ENCODE measurements at places on chromosomes 4 and X.
A peak's percentile ranks its signal among the peaks of the same experiment; 100 is the strongest.

GRCh38 chrX:39755143-39756032 lies 342.4 kb downstream of the BCOR start:
- no peak overlapping the region for H3K27ac ChIP-seq
- peaks cover 10% of the 10 kb centered on the region for H3K4me1 ChIP-seq

GRCh38 chrX:19990151-19990555 lies 708 bp downstream of the BCLAF3 start:
- peaks cover 9% of the 10 kb centered on the region for H3K4me1 ChIP-seq
- H3K27ac ChIP-seq: peak overlapping the region; percentile 61
- DNase-seq: no peak
- H3K36me3 ChIP-seq: peaks cover 6% of the 10 kb centered on the region

- no peaks in the 10 kb centered on the region for H3K27me3 ChIP-seq
- H3K4me1 ChIP-seq: no peaks in the 10 kb centered on the region
- H3K27ac ChIP-seq: no peak overlapping the region
- no peak overlapping the region for H3K4me3 ChIP-seq
- H3K36me3 ChIP-seq: no peaks in the 10 kb centered on the region
Measured at GRCh38 chrX:148661035-148661434, 160.6 kb downstream of the AFF2 start.

GRCh38 chr4:2698951-2699505 lies 57.1 kb downstream of the TNIP2 start:
- H3K4me1 ChIP-seq: no peaks in the 10 kb centered on the region
- no peak overlapping the region for H3K27ac ChIP-seq
- no peaks in the 10 kb centered on the region for H3K27me3 ChIP-seq
- no peak for DNase-seq

DNA sequence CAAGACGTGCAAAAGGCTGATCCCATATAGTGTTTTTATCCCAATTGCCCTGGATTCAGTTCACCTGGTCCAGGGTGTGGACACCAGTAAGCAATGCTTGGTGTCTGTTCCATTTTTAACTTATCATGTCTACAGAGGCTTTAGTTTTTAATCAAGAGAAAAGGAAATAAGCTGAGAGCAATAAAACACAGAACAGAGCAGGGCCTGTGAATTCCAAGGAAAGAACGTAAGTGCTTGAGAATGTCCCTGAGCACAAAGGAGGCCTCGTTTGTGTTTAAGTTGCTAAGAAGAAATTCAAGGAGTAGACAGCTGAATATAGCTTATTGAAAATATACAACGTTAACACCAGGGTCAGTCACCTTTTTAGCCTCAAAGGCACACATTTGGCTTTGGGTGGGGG lies 191.3 kb downstream of the GPC3 start:
- H3K27me3 ChIP-seq: peaks cover 2% of the 10 kb centered on the region
- DNase-seq: no peak
- no peaks in the 10 kb centered on the region for H3K4me1 ChIP-seq
- H3K27ac ChIP-seq: no peak overlapping the region

- H3K27ac ChIP-seq: no peak overlapping the region
- no peak for DNase-seq
- no peaks in the 10 kb centered on the region for H3K27me3 ChIP-seq
- H3K4me3 ChIP-seq: no peak overlapping the region
- H3K4me1 ChIP-seq: no peaks in the 10 kb centered on the region
- H3K36me3 ChIP-seq: no peaks in the 10 kb centered on the region
Measured at GRCh38 chr4:186592445-186592844, 37.1 kb upstream of the MTNR1A start.

DNA sequence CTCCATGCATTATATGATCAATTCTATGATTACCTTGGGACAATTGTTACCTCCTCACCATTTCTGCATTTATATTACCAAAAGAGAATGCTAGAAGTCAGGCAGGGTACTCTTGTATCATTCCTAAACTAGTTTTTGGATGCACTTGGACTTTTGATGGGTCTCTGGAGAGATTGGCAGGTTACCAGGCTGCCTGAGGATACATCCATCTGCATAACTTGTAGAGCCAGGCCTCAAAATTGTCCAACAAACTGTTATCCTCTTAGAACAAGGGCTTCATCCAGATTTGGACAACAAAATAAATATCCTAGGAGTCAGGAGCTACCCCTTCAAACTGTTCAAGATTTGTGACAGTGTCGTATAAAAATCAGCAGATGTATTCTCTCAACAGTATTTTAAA lies 326.1 kb downstream of the IL15 start:
- H3K4me1 ChIP-seq: no peaks in the 10 kb centered on the region
- no peak for DNase-seq
- no peak overlapping the region for H3K4me3 ChIP-seq
- H3K27me3 ChIP-seq: peaks cover 3% of the 10 kb centered on the region
- H3K27ac ChIP-seq: no peak overlapping the region

GRCh38 chrX:71923516-71923915 lies 12.9 kb downstream of the NHSL2 start:
- no peaks in the 10 kb centered on the region for H3K36me3 ChIP-seq
- no peaks in the 10 kb centered on the region for H3K4me1 ChIP-seq
- H3K27me3 ChIP-seq: no peaks in the 10 kb centered on the region
- no peak overlapping the region for H3K4me3 ChIP-seq
- no peak for DNase-seq

DNA sequence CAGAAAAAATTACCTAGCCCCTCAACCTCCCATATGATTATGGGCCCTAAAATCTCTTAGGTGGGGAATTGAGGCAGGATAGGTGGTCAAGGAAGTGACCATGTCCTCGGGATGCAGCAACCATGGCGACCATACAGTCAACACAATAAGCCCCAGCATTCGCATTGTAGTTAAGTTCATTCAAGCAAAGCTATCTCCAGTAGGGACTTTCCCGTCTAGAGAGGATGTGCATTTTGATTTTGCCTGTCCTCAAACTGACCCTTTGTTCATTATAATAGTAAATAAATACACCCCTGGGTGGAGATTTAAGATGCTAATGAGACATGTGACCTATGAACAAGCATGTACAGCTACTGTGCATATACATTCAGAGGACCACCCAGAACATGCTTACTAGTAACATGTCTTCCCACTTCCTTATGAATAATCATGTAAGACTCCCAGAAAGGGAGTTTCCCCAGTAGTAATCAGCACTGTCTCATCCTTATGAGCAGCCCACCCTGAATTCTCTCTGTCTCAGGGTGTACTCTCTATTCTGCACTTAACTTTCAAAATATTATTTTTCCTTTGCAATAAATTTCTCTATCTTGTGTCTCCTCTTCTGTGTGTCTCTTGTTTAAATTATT lies 74.3 kb downstream of the NUDT11 start:
- no peak overlapping the region for H3K27ac ChIP-seq
- no peak for DNase-seq
- no peak overlapping the region for H3K4me3 ChIP-seq
- no peaks in the 10 kb centered on the region for H3K4me1 ChIP-seq

DNA sequence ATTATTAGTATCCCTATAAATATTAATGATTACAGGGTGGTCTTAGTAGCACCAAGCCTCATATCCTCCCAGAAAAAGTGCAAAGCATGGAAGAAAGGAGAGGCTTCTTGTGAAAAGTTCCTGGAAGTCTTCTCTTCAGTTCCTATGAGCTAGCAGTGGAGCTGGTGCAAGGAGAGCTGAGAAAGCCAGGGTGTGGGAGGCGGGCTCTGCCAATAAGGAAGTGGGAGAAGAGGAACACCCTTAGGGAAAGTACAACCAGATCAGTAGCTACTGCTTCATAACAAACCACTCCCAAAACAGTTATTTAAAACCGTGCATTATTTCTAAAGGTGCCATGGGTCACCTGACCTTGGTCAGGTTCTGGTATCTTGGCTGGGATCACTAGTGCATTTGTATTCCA lies 72.4 kb downstream of the MAP9 start:
- no peaks in the 10 kb centered on the region for H3K36me3 ChIP-seq
- no peak overlapping the region for H3K27ac ChIP-seq
- no peak overlapping the region for H3K4me3 ChIP-seq
- DNase-seq: no peak
- H3K4me1 ChIP-seq: no peaks in the 10 kb centered on the region

DNA sequence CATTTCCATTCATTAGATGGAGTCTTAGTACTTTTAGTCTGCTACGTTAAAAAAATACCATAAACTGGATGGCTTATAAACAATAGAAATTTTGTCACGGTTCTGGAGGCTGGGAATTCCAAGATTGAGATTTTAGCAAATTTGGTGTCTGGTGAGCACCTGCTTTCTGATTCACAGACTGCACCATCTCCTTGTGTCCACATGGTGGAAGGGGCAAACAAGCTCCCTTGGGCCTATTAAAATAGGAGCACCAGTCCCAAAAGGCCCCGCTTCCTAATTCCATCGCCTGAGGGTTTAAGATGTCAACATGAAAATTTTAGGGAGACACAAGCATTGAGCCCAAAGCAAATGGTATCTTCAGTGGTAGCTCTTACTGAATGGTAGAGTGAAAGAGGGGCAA lies 120.5 kb upstream of the MAP9 start:
- no peak for DNase-seq
- H3K27me3 ChIP-seq: peaks cover 3% of the 10 kb centered on the region
- no peaks in the 10 kb centered on the region for H3K4me1 ChIP-seq
- no peak overlapping the region for H3K27ac ChIP-seq
- H3K36me3 ChIP-seq: no peaks in the 10 kb centered on the region

- no peaks in the 10 kb centered on the region for H3K27me3 ChIP-seq
- H3K27ac ChIP-seq: no peak overlapping the region
- no peak overlapping the region for H3K4me3 ChIP-seq
- H3K4me1 ChIP-seq: no peaks in the 10 kb centered on the region
Measured at GRCh38 chrX:136028383-136028984, 43.2 kb downstream of the SLC9A6 start.

GRCh38 chrX:154732421-154733065 lies 18.3 kb downstream of the GAB3 start:
- peak overlapping the region; percentile 73 for H3K4me3 ChIP-seq
- peaks cover 12% of the 10 kb centered on the region for H3K36me3 ChIP-seq
- DNase-seq: no peak
- H3K27ac ChIP-seq: peak overlapping the region; percentile 96
- no peaks in the 10 kb centered on the region for H3K27me3 ChIP-seq

GRCh38 chr4:7058792-7059191 lies 9.1 kb downstream of the GRPEL1 start:
- peaks cover 1% of the 10 kb centered on the region for H3K4me1 ChIP-seq
- H3K27ac ChIP-seq: no peak overlapping the region
- no peak for DNase-seq
- H3K36me3 ChIP-seq: peaks cover 25% of the 10 kb centered on the region
- no peaks in the 10 kb centered on the region for H3K27me3 ChIP-seq
- no peak overlapping the region for H3K4me3 ChIP-seq

DNA sequence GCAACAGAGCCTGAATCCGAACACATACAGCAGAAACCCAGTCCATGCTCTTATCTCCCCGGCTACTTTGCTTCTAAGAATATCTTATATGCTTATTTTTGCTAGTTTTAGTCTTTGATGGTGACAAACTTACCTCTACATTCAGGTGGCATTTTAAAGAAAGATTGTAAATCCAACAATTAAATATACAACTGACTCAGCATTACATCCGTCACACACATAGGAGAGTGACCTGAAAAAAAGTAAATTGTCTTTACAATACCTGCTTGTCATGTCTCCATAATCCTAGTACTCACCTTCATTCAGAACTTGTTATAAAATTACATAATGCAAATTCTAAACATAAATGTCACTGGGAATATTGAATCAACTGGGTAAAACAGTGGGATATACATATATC lies 30.6 kb upstream of the BMP3 start:
- H3K27me3 ChIP-seq: peaks cover 3% of the 10 kb centered on the region
- DNase-seq: no peak
- H3K27ac ChIP-seq: no peak overlapping the region
- H3K4me1 ChIP-seq: no peaks in the 10 kb centered on the region

GRCh38 chr4:79964400-79965211 lies 108.4 kb downstream of the ANTXR2 start:
- no peaks in the 10 kb centered on the region for H3K27me3 ChIP-seq
- no peak overlapping the region for H3K27ac ChIP-seq
- H3K4me1 ChIP-seq: no peaks in the 10 kb centered on the region
- H3K36me3 ChIP-seq: peaks cover 4% of the 10 kb centered on the region

DNA sequence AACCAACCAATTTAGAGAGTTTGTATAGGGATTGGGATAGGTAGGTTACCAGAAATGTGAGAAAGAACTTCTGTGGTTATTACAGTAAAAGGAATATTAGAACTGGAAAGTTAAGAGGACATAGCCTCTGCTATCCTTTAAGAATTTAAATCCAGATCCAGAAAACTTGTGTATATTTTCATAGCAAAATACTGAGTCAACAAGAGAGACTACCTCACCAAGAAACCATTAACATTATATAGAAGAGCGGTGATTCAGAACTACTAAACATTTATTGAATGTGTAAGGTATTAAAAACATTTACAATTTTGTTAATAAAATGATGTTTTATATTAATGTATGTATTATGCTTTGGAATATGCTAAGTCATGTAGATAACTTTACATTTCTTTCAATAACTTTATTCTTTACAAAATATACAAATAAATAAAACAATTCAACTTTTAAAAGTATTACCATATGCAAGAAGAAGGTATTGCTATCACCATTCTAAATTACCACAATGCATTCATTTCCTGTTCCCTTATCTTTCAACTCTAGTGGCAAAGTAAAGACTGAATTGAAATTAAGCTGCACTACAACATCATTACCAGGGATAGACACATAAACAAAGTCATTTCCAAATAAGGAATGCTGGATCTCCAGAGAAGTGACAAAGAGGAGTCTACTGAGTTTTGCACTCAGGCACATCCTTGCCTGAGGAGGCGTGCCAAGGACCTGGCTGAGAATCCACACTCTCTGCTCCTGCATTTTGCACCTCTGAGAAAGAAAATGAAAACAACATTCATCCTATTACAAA lies 6.1 kb upstream of the BDH2 start:
- H3K36me3 ChIP-seq: peaks cover 39% of the 10 kb centered on the region
- H3K4me3 ChIP-seq: no peak overlapping the region

DNA sequence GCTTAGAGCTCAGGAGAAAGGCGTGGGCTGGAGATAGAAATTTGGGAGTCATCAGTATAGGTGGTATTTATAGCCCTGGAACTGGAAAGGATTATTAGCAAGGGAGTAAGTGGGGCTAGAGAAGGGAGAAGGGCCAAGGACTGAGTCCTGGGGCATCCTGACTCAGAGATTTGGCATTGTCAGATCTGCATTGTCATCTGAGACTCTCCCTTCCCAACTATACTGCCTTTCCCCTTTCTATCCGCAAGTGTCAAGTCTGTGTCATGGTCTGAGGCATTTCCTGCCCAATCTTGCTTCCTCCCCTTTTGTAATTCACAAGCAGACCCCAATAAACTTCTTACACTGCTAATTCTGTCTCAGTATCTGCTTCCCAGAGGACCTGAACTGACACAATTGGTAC lies 24.4 kb upstream of the SLC25A43 start:
- peaks cover 4% of the 10 kb centered on the region for H3K27me3 ChIP-seq
- H3K27ac ChIP-seq: no peak overlapping the region
- DNase-seq: no peak

- H3K4me1 ChIP-seq: no peaks in the 10 kb centered on the region
- no peak for DNase-seq
- no peak overlapping the region for H3K27ac ChIP-seq
- H3K27me3 ChIP-seq: no peaks in the 10 kb centered on the region
Measured at GRCh38 chr4:74127745-74128144, 28.8 kb upstream of the CXCL2 start.
